ENCODE measurements at places on chromosomes 12 and 14. TPM values are rescaled to one million over a fixed set of nuclear protein-coding genes. Genes with fewer than 3 reads are reported as not detected.

GPRC5A gene
- total RNA-seq: not detected

PKP2 gene
- not detected for total RNA-seq

PRKAB1 gene
- 43.9 TPM for total RNA-seq

KITLG gene
- total RNA-seq: not detected

SERPINA12 gene
- total RNA-seq: not detected

IL26 gene
- total RNA-seq: not detected

FAM90A1 gene
- not detected for total RNA-seq

- no peak overlapping the region for H3K27ac ChIP-seq
- DNase-seq: no peak
- H3K36me3 ChIP-seq: no peaks in the 10 kb centered on the region
- H3K4me3 ChIP-seq: no peak overlapping the region
These were observed 256.7 kb downstream of the SUDS3 start for GRCh38 chr12:118633071-118633470.

DNA sequence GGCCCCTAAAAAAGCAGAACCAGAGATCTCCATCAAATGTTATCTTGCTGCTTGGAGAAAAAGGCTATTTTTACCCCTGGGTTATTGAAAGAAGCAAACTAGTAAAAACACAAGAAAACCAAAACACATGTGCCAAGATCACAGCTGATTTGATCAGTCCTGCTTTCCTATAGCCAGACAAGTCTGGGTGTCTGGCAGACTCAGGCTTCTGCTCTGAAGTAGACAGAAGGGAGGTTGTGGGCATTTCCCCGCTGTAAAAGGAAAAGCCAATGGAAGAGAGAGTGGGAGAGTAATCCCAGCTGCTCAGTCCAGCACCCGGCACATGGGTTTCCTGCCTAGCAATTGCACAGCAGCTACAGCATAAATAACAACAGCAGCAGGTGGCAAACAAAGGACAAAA, 177.9 kb downstream of the PHLDA1 start:
- DNase-seq: no peak
- H3K4me3 ChIP-seq: no peak overlapping the region
- H3K27ac ChIP-seq: no peak overlapping the region
- peaks cover 12% of the 10 kb centered on the region for H3K27me3 ChIP-seq
- H3K36me3 ChIP-seq: no peaks in the 10 kb centered on the region

- H3K27me3 ChIP-seq: no peaks in the 10 kb centered on the region
- H3K27ac ChIP-seq: peak overlapping the region; percentile 97
- peaks cover 58% of the 10 kb centered on the region for H3K36me3 ChIP-seq
- H3K4me1 ChIP-seq: peaks cover 35% of the 10 kb centered on the region
- DNase-seq: no peak
These were observed 768 bp downstream of the OXA1L start for GRCh38 chr14:22767323-22767589.

GRCh38 chr14:89534902-89535685, 118.1 kb upstream of the FOXN3 start:
- DNase-seq: no peak
- H3K4me3 ChIP-seq: no peak overlapping the region
- H3K36me3 ChIP-seq: peaks cover 15% of the 10 kb centered on the region
- no peaks in the 10 kb centered on the region for H3K27me3 ChIP-seq
- peaks cover 8% of the 10 kb centered on the region for H3K4me1 ChIP-seq

- H3K27me3 ChIP-seq: no peaks in the 10 kb centered on the region
- H3K27ac ChIP-seq: no peak overlapping the region
- DNase-seq: no peak
- H3K4me3 ChIP-seq: peak overlapping the region; percentile 40
- H3K4me1 ChIP-seq: peaks cover 51% of the 10 kb centered on the region
- no peaks in the 10 kb centered on the region for H3K36me3 ChIP-seq
These were observed 2.7 kb downstream of the PITPNM2 start for GRCh38 chr12:123148223-123148622.

DNA sequence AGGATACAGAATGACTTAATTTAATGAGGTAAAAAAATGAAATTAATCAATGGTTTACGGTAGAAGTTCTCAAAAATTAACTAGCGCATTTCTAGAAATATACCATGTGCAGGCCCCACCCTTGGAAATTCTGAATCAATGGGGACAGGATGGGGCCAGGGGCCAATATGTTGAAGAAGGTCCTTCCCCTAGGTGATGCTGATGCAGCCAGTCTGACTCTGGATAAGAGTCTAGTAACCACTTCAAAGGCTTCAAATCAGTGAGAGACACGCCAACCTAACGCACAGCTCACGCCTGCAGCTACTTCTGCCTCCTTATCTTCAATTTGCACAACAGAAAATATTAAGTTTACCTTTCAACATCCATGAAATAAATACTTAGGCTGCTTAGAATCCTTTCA, 14.9 kb downstream of the GIT2 start:
- peaks cover 73% of the 10 kb centered on the region for H3K36me3 ChIP-seq
- peaks cover 14% of the 10 kb centered on the region for H3K4me1 ChIP-seq
- DNase-seq: no peak
- no peak overlapping the region for H3K27ac ChIP-seq
- no peak overlapping the region for H3K4me3 ChIP-seq

Data from activated B cell treated with CpG ODN at 0.5 μM for 24 hours (primary cell).